Right renal cortex interstitium (tissue), 3 donors: ENCODE measurements at places on chromosomes 5 and 9.

- DNase-seq = no peak
Observed at GRCh38 chr5:81826128-81826527, 75.2 kb upstream of the SSBP2 start.

- no peak for DNase-seq
Observed at GRCh38 chr9:109857336-109857735, 77.3 kb downstream of the PALM2AKAP2 start.

DNA sequence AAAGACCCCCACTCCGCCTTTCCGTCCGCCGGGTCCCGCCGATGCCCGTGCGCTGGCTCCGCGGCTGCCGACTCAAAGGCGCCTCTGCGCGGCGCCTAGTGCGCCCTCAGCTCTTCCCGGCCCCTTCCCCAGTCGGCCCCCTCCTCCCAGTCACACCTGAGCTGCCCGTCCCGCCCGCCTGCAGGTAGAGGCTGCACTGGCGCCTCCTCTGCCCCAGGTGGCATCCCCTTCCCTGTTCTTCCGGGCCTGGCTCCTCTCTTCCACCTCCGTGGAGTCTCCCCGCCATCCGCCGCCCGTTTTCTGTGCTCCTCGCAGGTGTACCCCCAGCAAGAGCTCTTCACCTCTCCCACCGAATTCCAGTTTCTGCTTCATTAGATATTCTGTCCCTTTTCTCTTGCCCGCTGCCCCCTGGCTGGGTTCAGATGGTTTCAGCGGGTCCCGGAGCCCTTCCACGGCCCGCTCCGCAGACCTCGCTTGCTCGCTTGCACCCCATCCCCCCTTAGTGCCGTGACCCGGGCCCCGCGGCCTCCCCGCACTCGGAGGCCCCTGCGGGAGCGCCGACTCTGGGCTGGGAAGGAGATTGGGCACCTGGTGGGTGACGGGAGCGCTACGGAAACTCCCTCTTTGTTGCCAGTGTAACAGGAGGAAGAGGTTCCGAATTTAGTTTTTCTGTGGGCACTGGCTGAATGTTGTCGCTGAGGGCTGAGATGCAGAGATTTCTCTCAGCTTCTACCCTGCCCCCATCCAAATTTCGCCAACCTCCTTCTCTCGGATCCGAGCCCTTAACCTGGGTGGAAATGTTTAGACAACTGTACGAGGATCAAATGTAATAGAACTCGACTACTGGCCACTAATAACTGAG is 809 bp downstream of the SLC44A1 start:
- DNase-seq = no peak

DNA sequence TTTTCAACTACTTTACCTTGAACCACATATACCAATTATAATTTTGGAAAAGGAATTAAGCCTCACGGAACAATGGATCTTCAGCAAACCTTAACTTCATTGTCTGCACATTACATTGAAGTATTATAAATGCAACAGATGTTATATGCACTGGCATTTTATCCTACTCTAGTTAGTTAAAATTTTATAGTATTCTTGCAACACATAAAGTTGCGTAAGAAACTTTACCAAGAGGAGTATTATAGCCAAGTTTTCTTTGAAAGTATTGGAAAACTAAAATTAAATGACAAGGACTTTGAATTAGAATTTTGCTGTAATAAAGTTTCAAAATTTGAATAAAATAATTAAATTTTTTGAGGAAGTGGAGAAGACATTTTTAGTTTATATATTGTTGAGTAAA is 63.4 kb upstream of the SREK1 start:
- DNase-seq = no peak

GRCh38 chr5:142287096-142287972 is 37.5 kb downstream of the SPRY4 start:
- DNase-seq = no peak

GRCh38 chr5:169385636-169386035 is 84.7 kb upstream of the SLIT3 start:
- DNase-seq = no peak

DNA sequence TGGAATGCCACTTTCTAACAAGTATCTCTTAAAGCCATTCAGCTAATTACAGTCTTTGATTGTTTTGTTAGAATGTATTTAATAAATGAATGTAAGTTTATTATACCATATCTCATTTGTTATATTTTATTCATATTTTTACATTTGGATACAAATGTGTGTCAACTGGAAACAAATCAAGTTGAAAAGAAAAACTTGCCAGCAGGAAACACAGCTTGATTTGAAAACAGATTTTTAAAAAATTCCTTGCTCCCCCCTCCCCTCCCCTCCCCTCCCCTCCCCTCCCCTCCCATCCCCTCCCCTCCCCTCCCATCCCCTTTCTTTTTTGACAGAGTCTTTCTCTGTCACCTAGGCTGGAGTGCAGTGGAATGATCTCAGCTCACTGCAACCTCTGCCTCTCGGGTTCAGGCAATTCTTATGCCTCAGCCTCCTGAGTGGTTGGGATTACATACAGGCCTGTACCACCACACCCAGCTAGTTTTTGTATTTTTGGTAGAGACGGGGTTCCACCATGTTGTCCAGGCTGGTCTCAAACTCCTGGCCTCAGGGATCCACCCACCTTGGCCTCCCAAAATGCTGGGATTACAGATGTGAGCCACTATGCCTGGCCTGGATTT is 227.6 kb downstream of the WDR70 start:
- no peak for DNase-seq

DNA sequence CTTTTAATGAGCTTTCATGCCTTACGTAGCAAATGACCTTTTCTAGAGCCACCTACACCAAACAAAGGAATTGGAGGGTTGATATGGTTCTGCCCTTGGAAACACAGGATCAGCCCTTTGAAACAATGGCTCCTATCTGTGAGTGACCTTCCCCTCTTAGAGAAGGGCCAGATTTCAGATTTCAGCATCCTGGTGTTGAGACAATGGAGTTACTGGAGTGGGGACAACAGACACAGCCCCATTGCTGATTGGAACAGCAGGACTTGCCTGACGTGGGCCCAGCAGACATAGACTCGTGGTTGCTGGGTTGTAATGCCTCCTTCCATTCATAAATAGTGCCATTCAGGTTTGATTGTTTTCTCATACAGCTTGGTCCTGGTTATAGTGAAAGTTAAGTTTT is 96.0 kb downstream of the GALNT10 start:
- DNase-seq = no peak

DNA sequence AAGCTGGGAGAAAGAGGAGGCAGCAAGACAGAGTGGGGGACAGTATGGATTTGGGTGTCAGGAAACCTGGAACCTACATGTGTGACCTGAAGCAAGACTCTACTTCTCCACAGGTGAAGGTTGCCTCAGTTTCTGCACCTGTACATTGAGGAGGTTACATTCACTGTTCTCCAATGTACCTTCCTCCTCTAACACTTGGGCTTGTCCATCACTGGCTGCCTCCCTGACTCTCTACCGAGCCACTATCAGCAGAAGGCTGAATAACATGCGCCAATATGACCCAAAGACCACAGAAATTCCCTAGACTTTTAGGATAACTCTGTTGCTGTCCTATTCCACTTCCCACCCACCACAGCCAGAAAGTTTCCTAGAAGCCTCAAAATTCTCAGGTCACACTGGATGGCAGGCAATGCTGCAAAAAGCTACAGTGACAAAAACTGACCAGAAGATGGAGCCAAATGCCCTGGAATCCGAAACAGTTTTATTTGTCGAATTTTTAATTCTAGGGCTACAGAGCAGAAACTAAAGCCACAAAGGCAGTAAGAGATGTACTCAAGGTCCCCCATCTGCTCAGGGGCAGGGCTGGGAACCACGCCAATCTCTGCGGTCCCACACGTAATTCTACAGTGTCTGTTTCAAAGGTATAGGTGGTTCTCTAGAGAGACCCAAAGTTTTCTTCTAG is 64.4 kb downstream of the FAM114A2 start:
- DNase-seq = peak; percentile 23

GRCh38 chr5:179256328-179257175 is 88.7 kb downstream of the ADAMTS2 start:
- DNase-seq = no peak
